Panc1 (cell line): ENCODE measurements at places on chromosomes 3 and 15. TPM values are rescaled to one million over a fixed set of nuclear protein-coding genes. Genes with fewer than 3 reads are reported as not detected.

The SLC22A13 gene
- 0.33 TPM for total RNA-seq

The RBPMS2 gene
- total RNA-seq: 33.7 TPM

The DUOXA2 gene
- not detected for total RNA-seq

The FOXB1 gene
- total RNA-seq: 0.64 TPM

- no peak for DNase-seq
- no peaks in the 10 kb centered on the region for H3K27me3 ChIP-seq
- no peak overlapping the region for H3K27ac ChIP-seq
- H3K4me3 ChIP-seq: no peak overlapping the region
Observed at GRCh38 chr3:132522353-132522752, 74.7 kb upstream of the ACKR4 start.
